Activated CD8-positive, alpha-beta T cell treated with anti-CD3 and anti-CD28 coated beads for 36 hours (primary cell): ENCODE measurements at places on chromosomes 2 and 18.

- no peaks in the 10 kb centered on the region for H3K4me1 ChIP-seq
- peaks cover 1% of the 10 kb centered on the region for H3K27me3 ChIP-seq
- H3K4me3 ChIP-seq: no peak overlapping the region
- DNase-seq: no peak
- no peak overlapping the region for H3K27ac ChIP-seq
- no peaks in the 10 kb centered on the region for H3K36me3 ChIP-seq
Measured at GRCh38 chr2:20487392-20488174, 40.7 kb downstream of the RHOB start.

DNA sequence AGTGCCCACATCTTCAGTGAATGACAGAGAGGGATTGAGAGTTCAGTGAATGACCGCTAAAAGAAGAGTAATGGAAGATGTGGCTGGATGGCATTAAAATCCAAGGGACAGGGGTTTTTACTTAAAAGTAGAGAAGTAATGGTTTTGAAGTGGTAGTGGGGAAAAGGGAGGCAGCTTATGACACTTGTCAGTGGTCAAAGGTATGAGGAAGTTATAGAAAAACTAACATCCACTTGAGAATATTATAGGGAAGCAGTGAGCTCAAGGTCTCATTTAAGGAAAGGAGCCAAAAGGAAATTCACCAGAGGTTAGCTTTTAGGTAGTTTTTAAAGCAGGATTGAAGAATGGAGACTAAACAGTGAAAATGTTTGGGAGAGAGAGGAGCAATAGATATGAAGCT is 24.3 kb downstream of the CDK15 start:
- no peaks in the 10 kb centered on the region for H3K36me3 ChIP-seq
- no peak for DNase-seq
- no peak overlapping the region for H3K4me3 ChIP-seq

GRCh38 chr2:132564065-132564464 is 105.9 kb downstream of the LYPD1 start:
- H3K4me1 ChIP-seq: no peaks in the 10 kb centered on the region
- H3K36me3 ChIP-seq: no peaks in the 10 kb centered on the region
- H3K27ac ChIP-seq: no peak overlapping the region
- H3K27me3 ChIP-seq: no peaks in the 10 kb centered on the region

DNA sequence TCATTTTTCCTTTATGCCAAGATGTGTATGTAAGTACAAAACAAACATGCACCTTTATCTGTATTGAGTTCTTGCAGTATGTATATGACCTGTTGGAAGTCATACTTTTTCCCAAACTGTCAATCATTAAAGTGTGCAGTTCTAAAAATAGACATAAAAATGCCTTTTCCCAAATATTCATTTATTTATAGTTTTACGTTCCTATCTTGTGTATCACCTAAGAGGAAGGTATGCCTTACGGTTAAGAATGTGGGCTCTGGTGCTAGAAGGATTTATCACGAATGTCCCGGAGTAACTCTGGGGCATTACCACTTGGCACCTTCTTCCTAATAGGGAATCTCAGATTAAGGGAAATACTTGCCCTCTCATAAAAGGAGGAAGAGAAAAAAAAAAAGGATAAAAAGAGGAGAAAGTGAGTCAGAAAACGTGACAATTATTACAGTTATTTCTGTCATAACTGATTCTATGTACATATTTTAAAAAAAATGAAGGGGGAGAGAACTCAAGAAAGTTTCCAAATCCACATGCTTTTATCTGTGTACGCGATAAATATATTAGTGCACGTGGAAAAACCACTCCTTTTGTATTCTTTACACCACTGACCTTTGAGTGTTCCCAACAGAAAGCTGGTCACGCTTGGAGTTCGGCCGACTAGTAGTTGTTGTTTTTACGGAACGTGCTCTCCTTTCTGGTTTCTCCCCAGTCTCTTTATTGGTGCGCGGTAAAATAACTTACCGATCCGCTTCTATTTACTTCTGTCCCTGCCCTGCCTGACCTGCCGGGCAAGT is 721 bp downstream of the MCEE start:
- no peak overlapping the region for H3K27ac ChIP-seq
- H3K36me3 ChIP-seq: peaks cover 11% of the 10 kb centered on the region
- no peak overlapping the region for H3K4me3 ChIP-seq
- DNase-seq: no peak
- H3K27me3 ChIP-seq: no peaks in the 10 kb centered on the region

- H3K4me1 ChIP-seq: no peaks in the 10 kb centered on the region
- H3K4me3 ChIP-seq: no peak overlapping the region
- peaks cover 6% of the 10 kb centered on the region for H3K27me3 ChIP-seq
- H3K36me3 ChIP-seq: no peaks in the 10 kb centered on the region
- no peak overlapping the region for H3K27ac ChIP-seq
Measured at GRCh38 chr2:2108756-2109155, 222.3 kb downstream of the MYT1L start.

- no peaks in the 10 kb centered on the region for H3K27me3 ChIP-seq
- DNase-seq: no peak
- H3K36me3 ChIP-seq: peaks cover 24% of the 10 kb centered on the region
- peaks cover 2% of the 10 kb centered on the region for H3K4me1 ChIP-seq
- H3K27ac ChIP-seq: no peak overlapping the region
- H3K4me3 ChIP-seq: no peak overlapping the region
Measured at GRCh38 chr2:128016620-128017019, 11.2 kb downstream of the SAP130 start.

GRCh38 chr2:217974389-217975005 is 28.3 kb downstream of the TNS1 start:
- H3K36me3 ChIP-seq: no peaks in the 10 kb centered on the region
- no peaks in the 10 kb centered on the region for H3K4me1 ChIP-seq
- no peak for DNase-seq

DNA sequence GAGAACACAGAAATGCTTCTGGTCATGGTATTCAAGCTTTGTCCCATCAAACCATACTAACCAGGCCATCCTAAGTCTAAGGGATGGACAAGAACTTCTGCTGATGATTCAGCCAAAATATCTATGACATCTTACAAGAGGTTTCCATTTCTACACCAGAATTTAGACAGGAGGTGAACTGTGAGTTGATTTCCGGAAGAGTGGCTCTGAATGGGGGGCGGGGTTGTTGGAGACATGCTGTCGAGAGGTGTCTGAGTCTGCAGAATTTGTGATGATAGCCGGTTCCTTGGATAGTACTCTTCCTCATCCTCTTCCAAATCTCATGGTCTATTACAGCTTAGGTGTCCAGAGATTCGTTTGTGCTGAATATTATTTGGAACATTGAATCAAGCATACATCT is 408.7 kb upstream of the TCF4 start:
- H3K27ac ChIP-seq: no peak overlapping the region
- H3K36me3 ChIP-seq: no peaks in the 10 kb centered on the region
- no peaks in the 10 kb centered on the region for H3K4me1 ChIP-seq
- H3K4me3 ChIP-seq: no peak overlapping the region
- DNase-seq: no peak

DNA sequence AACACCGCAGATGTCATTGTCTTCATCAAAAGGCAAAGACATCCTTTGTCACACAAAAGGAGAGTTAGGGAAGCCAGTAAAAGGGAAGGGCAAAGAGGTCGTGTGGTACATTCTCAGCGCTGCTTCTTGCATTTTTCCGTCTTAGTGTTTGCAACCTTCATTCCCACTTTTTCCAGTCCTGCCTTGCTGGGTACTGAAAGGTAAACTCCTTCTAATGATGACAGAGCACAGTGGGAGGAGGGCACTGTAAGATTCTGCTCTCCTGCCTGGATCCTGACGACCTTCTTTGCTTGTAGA is 424.3 kb upstream of the MEX3C start:
- no peaks in the 10 kb centered on the region for H3K4me1 ChIP-seq
- no peaks in the 10 kb centered on the region for H3K36me3 ChIP-seq

DNA sequence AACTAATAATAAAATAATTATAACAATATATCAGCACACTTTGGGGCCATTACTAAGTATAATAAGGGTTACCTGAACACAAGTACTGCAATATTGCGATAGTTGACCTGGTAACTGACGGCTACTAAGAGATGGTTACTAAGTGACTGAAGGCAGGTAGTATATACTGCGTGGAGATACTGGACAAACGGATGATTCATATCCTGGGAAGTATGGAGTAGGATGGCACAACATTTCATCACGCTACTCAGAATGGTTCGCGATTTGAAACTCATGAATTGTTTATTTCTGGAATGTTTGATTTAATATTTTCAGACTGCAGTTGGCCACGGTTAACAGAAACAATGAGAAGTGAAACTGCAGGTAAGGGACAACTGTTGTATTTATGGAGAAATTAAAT is 39.5 kb upstream of the FLACC1 start:
- H3K27ac ChIP-seq: no peak overlapping the region
- peaks cover 18% of the 10 kb centered on the region for H3K36me3 ChIP-seq
- peaks cover 7% of the 10 kb centered on the region for H3K4me1 ChIP-seq
- H3K4me3 ChIP-seq: no peak overlapping the region

DNA sequence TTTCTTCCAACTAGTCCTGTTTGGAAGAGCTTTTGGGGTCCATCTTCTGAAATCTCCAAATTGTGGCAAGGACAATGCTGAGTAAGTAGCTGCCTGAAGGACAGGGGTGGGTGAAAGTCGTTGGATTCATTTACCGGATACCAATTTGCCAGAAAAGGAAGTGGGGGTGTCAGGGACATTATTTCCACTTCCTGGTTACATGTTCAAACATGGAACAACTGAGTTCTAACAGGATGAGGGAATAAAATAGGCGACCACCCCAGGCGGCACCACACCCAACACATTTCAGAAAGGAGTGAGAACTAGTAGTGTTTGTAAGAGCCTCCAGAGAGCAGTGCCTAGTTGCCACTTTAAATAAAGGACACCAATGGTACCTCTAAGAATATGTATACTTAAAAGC is 158.6 kb upstream of the SERTAD2 start:
- H3K27ac ChIP-seq: peak overlapping the region; percentile 4
- H3K4me1 ChIP-seq: peaks cover 29% of the 10 kb centered on the region
- no peaks in the 10 kb centered on the region for H3K27me3 ChIP-seq
- no peak overlapping the region for H3K4me3 ChIP-seq
- DNase-seq: no peak
- H3K36me3 ChIP-seq: no peaks in the 10 kb centered on the region

DNA sequence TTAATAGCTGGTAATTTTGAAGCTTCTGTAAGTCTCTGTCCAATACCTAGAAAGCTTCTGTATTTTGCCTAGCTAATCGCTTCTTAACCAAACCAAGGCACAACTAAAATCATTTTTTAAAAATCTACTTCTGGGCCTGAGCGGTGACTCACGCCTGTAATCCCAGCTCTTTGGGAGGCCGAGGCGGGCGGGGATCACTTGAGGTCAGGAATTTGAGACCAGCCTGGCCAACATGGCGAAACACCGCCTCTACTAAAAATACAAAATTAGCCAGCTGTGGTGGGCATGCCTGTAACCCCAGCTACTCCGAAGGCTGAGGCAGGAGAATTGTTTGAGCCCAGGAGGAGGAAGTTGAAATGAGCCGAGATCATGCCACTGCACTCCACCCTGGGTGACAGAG is 148.6 kb upstream of the FIGN start:
- H3K4me1 ChIP-seq: no peaks in the 10 kb centered on the region
- no peaks in the 10 kb centered on the region for H3K36me3 ChIP-seq
- H3K27ac ChIP-seq: no peak overlapping the region
- DNase-seq: no peak

DNA sequence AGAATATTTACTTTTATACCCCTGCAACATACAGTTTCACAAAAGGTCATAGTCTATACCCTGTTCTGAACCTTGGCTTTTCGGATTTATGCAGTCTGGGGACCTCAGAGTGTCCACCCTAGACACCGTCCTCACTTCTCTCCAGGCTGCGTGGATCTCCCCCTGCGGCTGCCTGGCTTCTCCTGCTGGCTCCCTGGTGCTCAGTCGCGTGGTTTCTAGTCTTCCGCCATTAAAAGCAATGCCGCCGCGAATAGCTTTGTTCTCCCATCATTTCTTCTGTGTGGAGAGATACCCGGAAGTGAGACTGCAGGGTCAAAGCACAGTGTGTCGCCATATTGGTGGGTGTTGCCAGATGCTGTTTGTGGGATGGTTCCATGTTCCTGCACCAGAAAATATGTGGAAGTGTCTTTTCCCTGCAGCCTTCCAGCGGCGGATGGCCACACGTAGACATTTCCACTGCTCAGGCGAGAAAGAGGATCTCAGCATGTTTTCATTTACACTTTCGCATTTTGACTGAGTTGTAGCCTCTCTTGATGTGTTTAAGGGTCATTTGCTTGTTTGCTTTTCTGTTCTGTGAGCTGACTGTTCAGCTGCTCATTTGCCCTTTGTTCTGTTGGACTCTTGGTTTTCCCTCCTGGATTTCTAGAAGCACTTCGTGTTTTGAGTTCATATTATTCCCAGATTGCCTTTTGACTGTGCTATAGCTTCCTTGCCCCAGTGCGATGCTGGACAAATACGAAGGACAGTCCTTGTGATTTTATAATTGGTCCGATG is 22.9 kb upstream of the ASB1 start:
- no peaks in the 10 kb centered on the region for H3K36me3 ChIP-seq
- peaks cover 8% of the 10 kb centered on the region for H3K4me1 ChIP-seq
- H3K4me3 ChIP-seq: no peak overlapping the region
- no peak for DNase-seq
- no peaks in the 10 kb centered on the region for H3K27me3 ChIP-seq

GRCh38 chr2:67652679-67653078 is 255.5 kb downstream of the ETAA1 start:
- H3K4me3 ChIP-seq: no peak overlapping the region
- peaks cover 4% of the 10 kb centered on the region for H3K27me3 ChIP-seq
- no peaks in the 10 kb centered on the region for H3K36me3 ChIP-seq

- H3K27me3 ChIP-seq: no peaks in the 10 kb centered on the region
- DNase-seq: no peak
- no peak overlapping the region for H3K27ac ChIP-seq
- no peak overlapping the region for H3K4me3 ChIP-seq
- H3K4me1 ChIP-seq: peaks cover 32% of the 10 kb centered on the region
Measured at GRCh38 chr2:101262142-101262541, 9.5 kb downstream of the CNOT11 start.

DNA sequence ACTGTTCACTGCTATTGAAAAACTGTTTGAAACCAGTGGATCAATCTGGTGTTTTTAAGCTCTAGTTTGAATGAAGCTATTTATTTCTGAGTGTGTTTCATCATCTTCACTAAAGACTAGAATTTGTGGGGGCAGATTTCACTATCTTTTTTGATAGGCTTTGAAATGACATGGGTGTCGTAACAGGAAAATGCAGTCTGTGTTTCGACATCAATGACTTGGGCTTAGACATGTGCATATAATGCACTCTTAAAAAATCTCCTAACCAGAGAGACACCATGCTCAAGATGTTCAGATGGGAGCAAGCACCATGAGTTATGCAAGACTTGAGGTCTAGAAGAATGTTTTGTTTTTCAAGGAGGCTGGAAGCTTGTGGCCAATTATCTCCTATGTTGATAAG is 221.6 kb downstream of the GPD2 start:
- H3K27me3 ChIP-seq: no peaks in the 10 kb centered on the region
- DNase-seq: no peak
- no peak overlapping the region for H3K4me3 ChIP-seq
- no peaks in the 10 kb centered on the region for H3K36me3 ChIP-seq
- no peaks in the 10 kb centered on the region for H3K4me1 ChIP-seq
